ENCODE measurements at places on chromosomes 4 and X.

GRCh38 chr4:43567644-43568043 lies 675.1 kb downstream of the GRXCR1 start:
- DNase-seq, result no peak

- no peak for DNase-seq
Observed at GRCh38 chr4:699816-700580, 5.6 kb upstream of the PCGF3 start.

GRCh38 chrX:71543316-71543715 lies 10.4 kb downstream of the OGT start:
- DNase-seq, result peak; percentile 68

GRCh38 chrX:154797006-154797405 lies 8.3 kb downstream of the MPP1 start:
- DNase-seq, result no peak

- no peak for DNase-seq
Observed at GRCh38 chr4:123892368-123892976, 495.9 kb downstream of the SPRY1 start.
